EL (cell line): ENCODE measurements at places on chromosomes 2 and 18.
A peak's percentile ranks its signal among the peaks of the same experiment; 100 is the strongest.

DNA sequence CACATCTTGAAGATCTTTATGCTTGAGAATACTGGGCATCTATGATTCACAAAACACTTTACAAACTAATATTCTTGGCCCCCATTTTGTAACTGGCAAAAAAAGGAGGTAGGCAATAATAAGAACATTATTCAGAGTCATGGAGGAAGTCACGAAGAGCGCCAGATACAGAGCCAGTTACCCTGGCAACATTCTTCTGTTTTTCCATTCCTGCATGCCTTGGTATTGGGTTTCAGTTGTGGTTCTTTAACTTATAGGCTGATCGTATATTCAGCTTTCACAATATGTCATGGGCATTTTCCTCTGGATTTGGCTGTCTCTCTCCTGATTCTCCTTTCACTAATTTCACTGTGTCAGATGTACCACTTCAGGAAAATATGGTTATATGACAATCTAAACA is 234.7 kb downstream of the HRH4 start:
- no peak for DNase-seq

DNA sequence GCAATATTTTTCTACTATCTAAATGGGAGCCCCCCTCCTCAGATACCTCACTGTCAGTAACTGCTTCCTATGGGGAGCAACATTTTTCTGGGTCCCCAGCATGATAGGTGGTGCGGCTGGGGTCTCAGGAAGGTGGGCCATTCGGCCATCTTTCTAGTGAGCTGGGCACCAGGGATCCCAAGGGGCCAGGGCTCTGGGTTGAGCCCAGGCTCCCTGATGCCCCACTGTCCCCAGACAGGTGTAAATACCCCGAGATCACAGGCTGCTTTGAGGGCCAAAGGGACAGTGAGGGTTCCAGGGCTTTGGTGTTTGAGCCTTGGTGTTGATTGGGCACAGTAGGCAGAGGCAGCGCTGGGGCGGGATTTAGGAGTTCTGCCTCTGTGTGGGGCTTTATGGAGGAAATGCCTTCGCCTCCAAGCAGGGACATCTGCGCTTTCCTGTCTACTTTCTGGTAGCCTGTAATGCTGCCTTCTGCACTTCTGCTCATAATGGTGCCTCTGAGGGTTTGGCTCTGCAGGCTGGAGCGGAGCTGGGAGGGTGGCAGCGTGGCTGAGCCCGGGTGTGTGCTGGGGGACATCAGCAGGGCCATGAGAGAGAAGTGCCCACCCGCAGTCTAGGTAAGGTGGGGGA is 5.3 kb downstream of the ITM2C start:
- no peak for DNase-seq

DNA sequence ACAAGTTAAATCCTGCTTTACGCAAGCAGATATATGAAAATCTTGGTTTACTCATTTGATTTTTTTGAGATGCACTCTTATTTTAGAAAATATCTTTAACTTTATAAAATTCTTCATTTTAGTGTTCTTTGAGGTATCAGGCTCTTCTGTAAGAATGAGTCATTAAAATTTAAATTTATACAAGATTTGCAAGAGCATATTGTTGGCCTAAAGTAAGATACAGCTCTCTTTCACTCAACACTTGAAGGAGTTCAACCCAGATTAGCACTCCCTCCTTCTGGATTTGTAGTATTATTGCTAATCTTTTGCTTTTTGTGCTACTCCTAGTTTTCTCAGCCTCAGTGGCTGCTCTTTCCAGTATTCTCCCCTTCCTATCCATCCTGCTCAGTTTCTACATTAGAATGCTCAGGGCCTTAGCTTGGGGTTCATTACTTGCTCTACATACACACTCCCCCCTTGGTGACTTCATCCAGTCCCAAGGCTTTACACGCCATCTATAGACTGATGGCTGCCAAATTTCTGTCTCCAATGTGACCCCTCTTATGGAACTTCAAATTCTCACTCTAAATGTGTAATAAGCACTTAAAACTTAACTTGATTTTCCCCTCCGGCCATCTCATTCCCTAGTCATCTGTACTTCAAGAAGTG is 425.3 kb upstream of the FANCL start:
- no peak for DNase-seq

DNA sequence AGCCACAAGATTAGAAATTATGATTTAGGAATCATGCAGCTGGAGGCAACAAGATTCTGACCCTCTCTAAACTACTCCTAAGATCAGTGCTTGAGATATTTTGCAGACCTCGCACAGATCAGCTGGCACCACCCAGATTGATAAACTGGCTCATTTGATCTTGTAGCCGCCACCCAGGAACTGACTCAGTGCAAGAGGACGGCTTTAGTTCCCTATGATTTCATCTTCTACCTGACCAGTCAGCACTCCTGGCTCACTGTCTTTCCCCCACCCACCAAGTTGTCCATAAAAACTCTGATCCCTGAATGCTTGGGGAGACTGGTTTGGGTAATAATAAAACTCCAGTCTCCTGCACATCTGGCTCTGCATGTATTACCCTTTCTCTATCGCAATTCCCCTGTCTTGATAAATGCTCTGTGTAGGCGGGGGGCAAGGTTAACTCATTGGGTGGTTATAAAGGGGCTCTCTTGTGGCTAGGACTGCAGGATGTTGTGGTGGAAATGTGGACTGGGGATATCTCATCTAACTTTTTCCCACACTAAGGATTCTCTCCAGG is 96.1 kb downstream of the ARL6IP6 start:
- peak; percentile 7 for DNase-seq

DNA sequence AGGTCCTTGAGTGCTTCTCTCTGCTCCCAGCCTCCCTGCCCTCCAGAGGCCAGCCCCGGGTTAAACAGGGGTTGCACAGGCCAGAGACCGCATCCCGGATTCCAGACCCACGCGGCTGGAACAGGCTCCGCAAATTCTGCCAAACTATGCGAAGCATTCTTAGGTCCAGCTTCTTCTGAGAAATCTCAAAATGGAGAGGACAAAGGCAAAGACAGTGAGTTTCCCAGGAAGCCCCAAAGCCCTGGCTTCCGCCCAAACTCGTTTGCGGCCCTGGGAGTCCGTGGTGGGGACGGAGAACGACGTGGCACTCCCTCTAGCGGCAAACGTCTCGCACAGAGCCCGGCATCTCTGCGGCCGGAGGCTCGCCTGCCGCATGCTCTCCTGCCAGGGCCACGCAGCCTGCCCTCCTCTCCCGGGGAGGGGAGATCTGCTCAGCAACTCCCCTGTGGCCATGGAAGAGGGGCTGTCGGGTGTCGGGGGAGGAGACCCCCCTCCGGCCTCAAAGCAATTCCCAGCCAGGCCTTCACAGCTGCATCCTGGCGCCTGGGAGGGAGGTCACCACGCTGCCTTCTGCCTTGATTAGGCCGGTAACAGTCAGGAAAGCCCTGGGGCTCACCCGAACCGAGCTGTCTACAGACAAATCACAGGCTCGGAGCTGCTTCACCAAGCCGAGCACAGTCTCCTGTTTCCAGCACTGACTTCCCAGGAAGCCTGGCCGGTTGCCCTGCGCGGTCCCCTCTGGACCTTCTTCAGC is 33.4 kb upstream of the KLHL29 start:
- peak; percentile 83 for DNase-seq

DNA sequence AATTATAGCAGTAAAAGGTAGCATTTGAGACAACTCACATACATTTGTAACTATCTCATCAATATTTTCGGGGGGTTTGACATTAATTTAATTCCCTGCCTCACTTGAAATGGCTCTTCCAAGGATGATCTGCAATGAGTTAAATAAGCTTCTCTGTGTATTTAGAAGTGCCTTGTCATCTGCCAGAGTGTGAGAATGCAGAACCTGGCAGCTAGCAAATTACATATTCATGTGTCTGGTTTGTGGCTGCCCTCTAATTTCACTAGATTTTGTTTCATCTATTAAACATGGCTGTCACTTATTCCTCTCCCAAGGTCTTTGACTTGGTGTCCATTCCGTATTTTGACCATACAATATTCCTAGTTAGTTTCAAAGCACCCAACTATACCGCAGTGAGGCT is 158.3 kb upstream of the CAVIN2 start:
- no peak for DNase-seq

GRCh38 chr18:54181856-54182602 is 42.4 kb downstream of the MBD2 start:
- peak; percentile 35 for DNase-seq

- peak; percentile 4 for DNase-seq
Measured at GRCh38 chr2:106885971-106886915, at the start of gene ST6GAL2. Gene ST6GAL2 (minus strand): TSS chr2:106886167. CDS start chr2:106843977, 42,190 bp downstream.

GRCh38 chr2:24509840-24510239 is 18.8 kb downstream of the NCOA1 start:
- no peak for DNase-seq

- DNase-seq: peak; percentile 82
Measured at GRCh38 chr2:6506361-6506794, 359.3 kb downstream of the CMPK2 start.

GRCh38 chr2:130390460-130391057 is 34.7 kb downstream of the PTPN18 start:
- no peak for DNase-seq

- DNase-seq: no peak
Measured at GRCh38 chr2:113876503-113877387, 13.1 kb upstream of the ACTR3 start.

DNA sequence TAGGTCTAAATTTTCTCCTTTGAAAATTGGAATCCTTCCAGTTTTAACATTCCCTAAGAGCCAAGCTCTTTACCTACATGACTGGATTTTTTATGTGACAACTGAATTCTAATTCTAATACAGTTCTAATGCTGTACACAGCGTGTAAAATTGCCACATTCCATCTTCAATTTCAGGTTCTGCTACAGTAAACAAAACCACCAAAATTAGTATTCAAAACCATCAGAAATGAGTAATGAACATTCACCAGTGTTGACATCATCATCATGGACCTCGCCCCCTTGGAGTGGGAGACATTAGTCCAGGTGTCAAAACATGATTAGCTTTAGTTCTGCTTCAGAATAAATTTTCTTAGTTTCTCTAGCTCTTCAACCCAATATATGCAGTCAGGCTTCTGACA is 133.6 kb downstream of the MBD2 start:
- DNase-seq: no peak

GRCh38 chr2:222651718-222652418 is 4.0 kb downstream of the FARSB start:
- peak; percentile 56 for DNase-seq

- DNase-seq: peak; percentile 66
Measured at GRCh38 chr2:121356058-121356640, 71.1 kb upstream of the TFCP2L1 start.

- peak; percentile 86 for DNase-seq
Measured at GRCh38 chr18:12934454-12935071, 13.2 kb upstream of the SEH1L start.

- no peak for DNase-seq
Measured at GRCh38 chr2:16135196-16135912, 195.0 kb downstream of the MYCN start.

DNA sequence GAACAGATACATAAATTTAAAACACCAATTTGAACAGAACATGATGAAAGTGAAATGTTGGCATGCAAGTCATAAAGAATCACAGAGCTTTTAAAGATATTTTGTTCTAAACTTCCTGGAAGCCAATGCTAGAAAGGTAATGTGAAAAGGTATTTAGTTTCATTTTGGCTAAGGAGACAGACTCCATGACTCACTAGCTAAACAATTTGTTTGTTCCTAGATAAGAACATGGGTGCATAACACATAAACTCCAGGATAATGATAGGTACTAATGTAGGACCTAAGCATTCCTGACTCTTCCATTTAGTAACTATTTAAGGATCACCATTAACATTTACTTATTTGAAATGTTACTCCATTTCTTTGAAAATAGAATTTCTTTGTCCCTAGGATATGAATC is 292.5 kb upstream of the CNTNAP5 start:
- DNase-seq: no peak

DNA sequence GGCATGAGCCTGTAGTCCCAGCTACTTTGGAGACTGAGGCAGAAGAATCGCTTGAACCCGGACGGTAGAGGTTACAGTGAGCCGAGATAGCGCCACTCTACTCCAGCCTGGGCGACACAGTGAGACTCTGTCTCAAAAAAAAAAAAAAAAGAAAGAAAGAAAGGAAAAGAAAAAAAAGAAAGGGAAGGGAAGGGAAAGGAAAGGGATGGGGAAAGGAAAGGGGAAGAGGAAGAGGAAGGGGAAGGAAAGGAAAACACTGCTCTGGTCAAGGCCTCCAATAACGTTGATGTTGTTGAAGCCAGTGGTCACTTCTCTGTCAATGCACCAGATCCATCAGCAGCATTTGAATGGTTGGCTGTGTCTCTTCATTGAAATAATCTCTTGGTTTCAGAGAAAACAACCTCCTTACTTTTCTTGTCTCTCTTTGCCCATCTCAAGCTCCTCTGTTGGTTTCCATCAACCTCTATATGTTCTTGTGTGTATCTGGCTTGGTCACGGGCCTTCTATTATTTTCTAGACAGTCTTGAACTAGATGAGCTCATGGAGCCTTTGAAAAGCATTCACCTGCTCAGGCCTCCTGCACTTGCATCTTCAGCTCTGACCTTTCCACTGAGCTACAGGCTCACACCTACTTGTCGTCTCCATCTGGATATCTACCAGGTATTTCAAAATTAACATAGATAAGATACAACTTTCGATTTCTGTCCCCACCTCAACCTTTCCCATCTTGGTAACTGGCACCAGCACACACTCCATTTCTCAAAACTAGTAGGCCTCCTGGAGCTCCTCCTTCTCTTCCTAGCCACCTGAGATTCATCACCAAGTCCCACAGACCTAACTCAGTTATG is 69.4 kb upstream of the LAPTM4A start:
- no peak for DNase-seq

DNA sequence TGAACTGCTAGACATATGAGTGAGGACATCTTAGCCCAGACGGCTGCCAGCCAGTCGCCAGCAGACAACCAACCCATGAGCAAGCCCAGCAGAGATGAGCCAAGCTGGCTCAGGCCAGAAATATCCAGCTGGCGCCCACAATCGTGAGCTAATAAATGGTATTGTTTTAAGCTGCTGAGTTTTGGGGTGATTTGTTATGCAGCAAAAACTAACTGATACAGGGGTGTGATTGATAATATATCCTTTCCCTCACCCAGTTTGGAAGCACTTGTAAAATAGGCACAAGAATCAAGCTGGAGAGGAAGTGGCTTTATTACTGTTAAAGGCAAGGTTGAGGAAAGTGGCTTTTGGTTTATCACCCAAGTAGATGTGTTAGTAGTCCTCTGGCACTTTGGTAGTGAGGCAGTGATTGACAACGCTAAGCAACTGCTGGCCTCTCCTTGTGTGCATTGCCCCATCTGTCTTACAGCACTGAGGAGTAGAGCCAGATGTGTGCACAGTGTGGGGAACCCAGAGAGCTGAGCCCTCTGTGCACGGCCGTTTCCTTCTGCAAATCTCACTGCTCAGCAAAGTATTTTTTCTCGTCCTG is 110.1 kb downstream of the MYO1B start:
- no peak for DNase-seq

- no peak for DNase-seq
Measured at GRCh38 chr2:228321015-228321414, 139.5 kb upstream of the SPHKAP start.

- no peak for DNase-seq
Measured at GRCh38 chr2:128271597-128271910, 47.1 kb downstream of the HS6ST1 start.

DNA sequence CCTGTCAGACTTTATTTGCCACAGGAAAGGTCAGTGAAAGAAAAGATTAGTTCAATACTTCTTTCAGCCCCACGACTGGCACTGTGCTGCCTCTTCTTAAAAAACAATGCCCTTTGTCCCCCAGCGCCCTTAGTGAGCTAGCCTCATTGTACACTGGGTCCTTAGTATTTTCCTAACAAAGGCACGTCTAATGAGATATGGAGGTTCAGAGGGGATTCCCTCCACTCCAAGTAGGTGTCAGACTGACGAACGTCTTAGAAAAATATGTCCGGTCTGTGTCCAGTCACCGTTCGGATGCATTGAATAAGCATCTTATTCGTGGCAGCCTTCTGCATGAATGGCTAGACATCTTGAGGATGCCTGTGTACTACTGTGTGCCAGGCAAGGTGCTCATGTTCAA is 1.1 kb downstream of the FECH start:
- no peak for DNase-seq
